ENCODE measurements at places on chromosomes 4 and X.

DNA sequence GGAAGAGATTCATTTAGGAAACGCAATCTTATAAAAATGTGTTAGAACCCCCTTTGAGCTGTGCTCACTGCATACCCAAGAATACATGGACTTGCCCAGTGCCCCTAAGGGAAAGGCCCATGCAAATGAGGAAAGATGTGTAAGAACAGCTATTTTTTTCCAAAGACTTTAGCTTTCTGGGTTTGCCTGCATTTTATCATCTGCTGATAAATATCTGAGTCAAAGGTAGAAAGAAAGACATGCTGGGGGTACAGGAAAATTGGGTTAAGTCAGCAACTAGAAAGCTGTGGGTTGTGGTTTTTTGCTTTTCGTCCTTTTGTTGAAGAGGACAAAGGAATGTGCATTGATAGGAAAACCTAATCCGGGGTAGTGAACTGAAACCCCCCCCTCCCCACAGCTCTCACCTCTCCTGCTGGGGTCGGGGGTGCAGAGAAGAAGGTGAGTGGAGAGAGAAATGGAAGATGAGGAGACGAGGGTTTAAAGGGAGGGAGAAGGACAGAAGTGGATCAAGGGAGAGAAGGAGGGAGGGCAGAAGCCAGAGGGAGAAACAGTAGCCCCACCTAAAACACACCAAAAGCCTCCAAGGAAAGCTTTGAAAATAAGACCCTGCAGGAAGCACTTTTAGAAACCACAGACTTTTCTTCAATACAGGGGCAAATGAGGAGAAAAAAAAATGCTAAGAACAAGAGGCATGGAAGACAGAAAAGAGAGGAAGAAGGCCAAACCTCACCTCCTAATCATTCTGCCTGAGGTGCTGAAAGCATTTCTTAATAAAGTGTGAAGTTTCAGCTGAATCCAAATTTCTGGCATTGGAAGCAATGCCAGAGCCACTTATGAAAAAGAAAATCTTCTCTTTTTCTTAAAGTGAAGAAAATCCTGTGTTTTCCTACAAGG is 49.3 kb downstream of the KDR start:
- DNase-seq, result no peak
- no peaks in the 10 kb centered on the region for H3K4me1 ChIP-seq

DNA sequence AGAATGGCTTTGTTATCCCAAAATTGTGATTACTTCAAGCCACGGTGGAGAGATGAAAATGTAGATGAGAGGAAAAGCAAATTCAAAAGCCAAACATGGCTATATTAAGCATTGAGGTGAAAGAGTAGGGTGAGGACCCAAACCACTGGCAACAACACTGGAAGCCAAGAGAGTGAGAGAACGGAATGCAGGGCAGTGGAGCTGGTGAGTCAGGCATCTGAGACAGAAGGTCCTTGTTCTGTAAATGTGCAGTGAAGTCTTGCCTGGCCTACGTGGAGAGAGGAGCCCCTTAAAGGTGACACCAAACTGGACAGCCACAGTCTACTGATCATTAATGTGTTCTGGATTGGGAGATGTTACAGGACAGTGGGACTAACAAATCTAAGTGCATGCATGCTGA is 22.8 kb upstream of the SEC24B start:
- no peaks in the 10 kb centered on the region for H3K36me3 ChIP-seq
- H3K4me1 ChIP-seq, result no peaks in the 10 kb centered on the region
- DNase-seq, result no peak
- H3K27me3 ChIP-seq, result no peaks in the 10 kb centered on the region
- H3K27ac ChIP-seq, result no peak overlapping the region

DNA sequence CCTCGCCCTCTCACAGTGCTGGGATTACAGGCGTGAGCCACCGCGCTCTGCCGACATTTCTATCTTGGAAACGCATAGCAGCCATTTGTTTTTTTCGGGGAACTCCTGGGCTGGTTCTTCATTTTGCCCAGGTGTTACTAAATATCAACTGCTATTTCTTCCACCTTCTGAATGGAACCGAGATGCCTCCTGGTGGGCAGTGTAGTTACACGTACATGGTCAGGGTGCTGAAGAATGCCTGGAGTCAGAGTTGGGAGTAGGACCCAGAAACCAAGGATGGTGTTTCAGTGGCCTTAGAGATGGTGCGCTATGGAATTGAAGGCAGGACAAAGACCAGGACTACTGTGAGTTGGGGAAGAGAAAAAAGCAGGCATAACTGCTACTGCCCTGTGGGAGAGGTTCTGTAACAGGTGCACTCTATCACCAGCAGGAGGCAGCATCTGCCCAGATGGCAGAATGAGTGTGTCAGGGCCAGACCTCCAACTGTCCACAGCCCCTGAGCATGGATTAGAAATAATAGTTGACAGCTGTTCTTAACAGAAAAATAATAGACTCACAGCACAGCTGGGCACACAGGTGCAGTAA is 81.7 kb downstream of the ZC4H2 start:
- H3K4me3 ChIP-seq, result no peak overlapping the region
- no peaks in the 10 kb centered on the region for H3K4me1 ChIP-seq
- H3K27ac ChIP-seq, result no peak overlapping the region
- H3K27me3 ChIP-seq, result no peaks in the 10 kb centered on the region
- no peak for DNase-seq

DNA sequence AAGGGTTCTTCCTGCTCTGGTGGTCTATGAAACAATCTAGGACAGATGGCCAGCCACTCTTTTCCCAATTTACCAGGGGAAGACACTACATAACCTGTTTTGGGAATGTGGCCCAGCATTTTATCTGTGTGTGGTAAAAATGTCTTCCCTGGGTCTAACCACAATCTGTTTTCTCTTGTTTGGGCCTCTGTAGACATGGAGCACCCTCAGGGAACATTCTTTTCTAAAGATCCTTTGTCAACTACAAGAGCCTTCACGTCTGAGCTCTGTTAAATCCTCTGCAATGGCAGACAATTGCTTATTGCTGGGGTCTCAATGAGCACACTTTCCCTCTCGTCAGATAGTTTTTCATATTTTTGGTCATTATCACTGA is 35.5 kb downstream of the PLAC1 start:
- no peaks in the 10 kb centered on the region for H3K27me3 ChIP-seq
- no peak overlapping the region for H3K4me3 ChIP-seq

DNA sequence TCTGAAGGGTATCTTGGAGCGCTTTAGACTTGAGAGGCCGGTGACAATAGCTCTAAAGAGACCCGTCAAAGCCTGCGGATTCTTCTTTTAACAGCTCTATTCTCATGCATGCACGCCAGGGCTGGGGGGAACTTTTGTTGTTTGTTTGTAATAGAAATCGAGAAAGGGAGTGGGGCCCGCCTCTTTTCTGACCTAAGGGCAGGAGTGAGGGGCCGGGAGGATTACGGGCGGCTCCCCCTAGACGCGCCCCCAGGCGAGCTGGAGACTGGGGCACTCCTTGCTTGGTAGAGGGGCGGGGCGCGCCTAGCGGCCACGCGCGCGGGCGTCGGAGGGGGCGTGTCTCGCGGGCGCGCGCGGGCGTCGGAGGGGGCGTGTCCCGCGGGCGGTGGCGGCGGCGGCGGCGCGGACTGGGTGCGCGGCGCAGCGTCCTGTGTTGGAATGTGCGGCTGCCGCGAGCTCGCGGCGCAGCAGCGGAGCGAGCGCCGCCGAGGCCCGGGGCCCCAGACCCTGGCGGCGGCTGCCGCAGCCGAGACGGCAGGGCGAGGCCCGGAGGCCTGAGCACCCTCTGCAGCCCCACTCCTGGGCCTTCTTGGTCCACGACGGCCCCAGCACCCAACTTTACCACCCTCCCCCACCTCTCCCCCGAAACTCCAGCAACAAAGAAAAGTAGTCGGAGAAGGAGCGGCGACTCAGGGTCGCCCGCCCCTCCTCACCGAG is at the start of gene REST:
Gene REST, plus strand, starts transcription at position 412 of the 717 bp plus-strand sequence. CDS start 2,739 bp downstream, outside the sequence.
- H3K36me3 ChIP-seq, result no peaks in the 10 kb centered on the region
- H3K4me1 ChIP-seq, result peaks cover 20% of the 10 kb centered on the region
- H3K27ac ChIP-seq, result peak within 1 kb of the TSS; percentile 96
- no peaks in the 10 kb centered on the region for H3K27me3 ChIP-seq
- DNase-seq, result peak; percentile 28

DNA sequence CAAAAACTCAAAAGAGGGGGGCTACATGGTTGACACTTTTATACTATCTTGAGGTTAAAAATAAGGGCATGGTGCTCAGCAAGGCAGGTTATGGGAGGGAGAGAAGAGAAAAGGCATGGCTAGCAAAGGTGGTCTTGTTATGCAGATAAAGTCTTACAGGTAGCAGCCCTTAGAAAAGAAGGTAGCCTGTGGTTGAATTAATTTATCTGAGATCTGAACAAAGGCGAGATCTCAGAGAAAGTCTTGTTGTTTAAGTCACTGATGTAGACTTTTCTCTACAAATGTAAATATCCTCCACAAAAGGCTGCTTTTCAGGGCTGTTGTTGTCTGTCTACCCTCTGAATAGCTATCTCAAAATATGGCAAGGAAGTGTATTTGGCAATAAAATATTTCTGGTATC is 1250.4 kb downstream of the PCDH18 start:
- no peak for DNase-seq
- no peaks in the 10 kb centered on the region for H3K36me3 ChIP-seq
- no peak overlapping the region for H3K4me3 ChIP-seq
- H3K27me3 ChIP-seq, result no peaks in the 10 kb centered on the region

GRCh38 chrX:134191281-134191680 is 45.7 kb upstream of the CCDC160 start:
- no peak for DNase-seq
- H3K4me1 ChIP-seq, result no peaks in the 10 kb centered on the region
- no peaks in the 10 kb centered on the region for H3K27me3 ChIP-seq
- no peak overlapping the region for H3K27ac ChIP-seq
- H3K4me3 ChIP-seq, result no peak overlapping the region

DNA sequence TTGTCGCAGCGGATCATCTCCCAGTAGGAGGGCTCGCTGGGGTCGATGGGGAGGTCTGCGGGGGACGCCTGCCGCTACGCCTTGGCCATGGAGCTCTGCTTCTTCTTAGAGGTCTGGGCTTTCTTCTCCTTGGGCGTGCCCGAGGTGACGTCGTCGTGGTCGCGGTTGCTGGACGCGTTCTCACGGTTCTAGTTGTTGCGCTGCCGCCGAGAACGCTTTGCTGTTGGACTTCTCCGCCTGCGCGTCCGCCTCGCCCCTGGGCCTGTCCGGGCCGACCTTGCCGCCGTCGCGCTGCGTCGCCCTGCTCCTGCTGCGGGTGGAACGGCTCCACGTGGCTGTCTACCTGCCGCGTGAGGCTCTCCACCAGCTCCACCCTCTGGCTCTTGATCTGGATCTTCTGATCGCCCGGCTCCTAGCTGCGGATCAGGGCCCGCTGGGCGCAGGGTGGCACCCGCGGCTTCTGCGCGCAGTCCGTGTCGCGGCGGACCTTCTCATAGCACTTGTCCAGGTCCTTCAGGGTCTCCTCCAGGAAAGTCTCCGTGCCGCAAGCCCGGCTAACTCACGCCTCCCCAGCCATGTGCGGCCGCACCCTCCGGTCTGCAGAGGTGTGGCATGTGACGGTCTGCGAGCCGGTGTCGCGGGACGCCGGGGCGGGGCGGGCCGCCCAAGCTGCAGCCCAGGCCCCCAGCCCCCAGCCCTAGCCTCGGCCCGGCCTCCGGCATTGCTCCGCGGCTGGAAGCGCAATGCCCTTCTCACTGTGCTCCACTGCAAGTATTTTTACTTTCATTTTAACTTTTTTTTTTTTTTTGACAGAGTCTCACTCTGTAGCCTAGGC is 40.5 kb upstream of the OGT start:
- no peaks in the 10 kb centered on the region for H3K36me3 ChIP-seq
- peak overlapping the region; percentile 55 for H3K4me3 ChIP-seq
- peak overlapping the region; percentile 34 for H3K27ac ChIP-seq
- no peaks in the 10 kb centered on the region for H3K27me3 ChIP-seq

GRCh38 chrX:130267956-130268448 is 697 bp downstream of the ZNF280C start:
- no peaks in the 10 kb centered on the region for H3K4me1 ChIP-seq
- H3K4me3 ChIP-seq, result peak overlapping the region; percentile 80
- no peaks in the 10 kb centered on the region for H3K27me3 ChIP-seq
- H3K36me3 ChIP-seq, result no peaks in the 10 kb centered on the region
- DNase-seq, result no peak

DNA sequence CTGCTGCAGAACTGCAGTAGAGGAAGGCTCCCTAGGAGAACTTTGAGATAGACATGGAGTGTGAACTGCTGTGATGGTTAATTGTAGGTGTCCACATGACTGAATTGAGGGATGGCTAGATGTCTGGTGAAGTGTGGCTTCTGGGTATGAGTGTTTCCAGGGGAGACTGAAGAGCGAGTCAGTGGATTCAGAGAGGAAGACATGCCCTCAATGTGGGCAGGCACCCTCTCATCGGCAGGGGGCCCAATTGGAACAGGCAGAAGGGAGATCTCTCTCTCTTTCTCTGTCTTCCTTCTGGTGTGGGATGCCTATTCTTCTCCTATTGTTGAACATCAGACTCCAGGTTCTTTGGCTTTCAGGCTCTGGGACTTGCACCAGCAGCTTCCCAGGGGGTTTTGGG is 304.7 kb upstream of the GATB start:
- H3K27ac ChIP-seq, result no peak overlapping the region
- peaks cover 11% of the 10 kb centered on the region for H3K4me1 ChIP-seq
- H3K4me3 ChIP-seq, result no peak overlapping the region
- H3K27me3 ChIP-seq, result no peaks in the 10 kb centered on the region
- no peaks in the 10 kb centered on the region for H3K36me3 ChIP-seq

DNA sequence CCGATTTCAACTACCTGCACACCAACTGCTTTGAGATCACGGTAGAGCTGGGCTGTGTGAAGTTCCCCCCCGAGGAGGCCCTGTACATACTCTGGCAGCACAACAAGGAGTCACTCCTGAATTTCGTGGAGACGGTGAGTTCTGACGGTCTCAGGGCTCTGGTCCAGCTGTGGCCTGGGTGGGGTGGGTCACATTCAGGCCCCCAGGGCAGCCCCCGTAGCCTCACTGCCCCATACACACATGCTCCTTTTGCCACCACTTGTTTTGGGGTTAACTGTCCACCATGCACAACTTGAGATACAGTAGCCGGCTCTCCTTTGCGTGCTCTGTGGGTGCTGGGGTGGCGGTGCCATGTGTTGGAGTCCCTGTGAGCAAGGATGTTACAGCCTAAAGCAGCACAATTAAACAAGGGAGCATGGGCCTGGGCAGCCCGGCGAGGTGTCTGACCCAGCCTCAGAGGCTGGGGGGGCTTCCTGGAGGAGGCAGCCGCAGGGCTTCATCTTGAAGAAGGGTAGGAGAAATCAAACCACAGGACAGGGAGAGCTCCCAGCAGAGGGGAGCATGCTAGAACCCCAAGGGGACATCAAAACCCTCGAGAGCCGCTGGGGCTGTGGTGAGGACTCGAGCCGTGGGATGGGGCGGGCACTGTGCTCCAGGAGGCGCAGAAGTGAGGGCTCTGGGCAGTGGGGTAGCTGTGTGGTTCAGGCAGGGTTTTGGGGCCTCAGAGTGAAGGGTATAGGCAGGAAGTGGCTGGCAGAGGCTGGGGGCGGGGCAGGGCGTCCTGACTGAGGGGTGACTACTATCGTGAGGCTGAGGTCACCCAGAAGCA is 22.0 kb downstream of the CPZ start:
- H3K4me3 ChIP-seq, result no peak overlapping the region
- H3K27me3 ChIP-seq, result no peaks in the 10 kb centered on the region
- no peak overlapping the region for H3K27ac ChIP-seq
- peaks cover 6% of the 10 kb centered on the region for H3K4me1 ChIP-seq
